Heart left ventricle (tissue), 16 donors: ENCODE measurements at places on chromosomes 7 and 10. TPM values are rescaled to one million over a fixed set of nuclear protein-coding genes. Genes with fewer than 3 reads are reported as not detected.
A peak's percentile ranks its signal among the peaks of the same experiment; 100 is the strongest.

- no peak for DNase-seq
These were observed 358.7 kb downstream of the ELMO1 start for GRCh38 chr7:37089972-37090371.

- DNase-seq: no peak
These were observed 12.1 kb upstream of the MAGI2 start for GRCh38 chr7:79465551-79465950.

GRCh38 chr10:6607778-6608177, 27.7 kb upstream of the PRKCQ start:
- peak; percentile 9 for DNase-seq

- DNase-seq: peak; percentile 84
These were observed 130.1 kb downstream of the RGS10 start for GRCh38 chr10:119412244-119413092.

The DRGX gene
- polyA plus RNA-seq: not detected

The MBL2 gene
- polyA plus RNA-seq: not detected

The SLC26A5 gene
- polyA plus RNA-seq: not detected
